ENCODE measurements at places on chromosomes 11 and 22.

DNA sequence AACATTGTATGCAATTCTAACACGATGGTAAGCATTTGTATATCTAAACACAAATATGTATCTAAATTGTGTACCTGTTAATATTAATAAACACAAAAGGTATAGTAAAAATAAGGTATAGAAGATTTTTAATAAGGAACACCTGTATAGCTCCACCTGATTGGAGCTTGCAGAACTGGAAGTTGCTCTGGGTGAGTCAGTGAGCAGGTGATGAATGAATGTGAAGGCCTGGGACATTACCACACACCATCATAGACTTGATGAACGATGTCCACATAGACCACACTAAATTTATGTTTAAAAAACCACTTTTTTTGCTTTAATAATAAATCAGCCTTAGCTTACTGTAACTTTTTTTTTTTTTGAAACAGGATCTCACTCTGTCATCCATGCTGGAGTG lies 97.6 kb upstream of the CLMP start:
- DNase-seq, result no peak

DNA sequence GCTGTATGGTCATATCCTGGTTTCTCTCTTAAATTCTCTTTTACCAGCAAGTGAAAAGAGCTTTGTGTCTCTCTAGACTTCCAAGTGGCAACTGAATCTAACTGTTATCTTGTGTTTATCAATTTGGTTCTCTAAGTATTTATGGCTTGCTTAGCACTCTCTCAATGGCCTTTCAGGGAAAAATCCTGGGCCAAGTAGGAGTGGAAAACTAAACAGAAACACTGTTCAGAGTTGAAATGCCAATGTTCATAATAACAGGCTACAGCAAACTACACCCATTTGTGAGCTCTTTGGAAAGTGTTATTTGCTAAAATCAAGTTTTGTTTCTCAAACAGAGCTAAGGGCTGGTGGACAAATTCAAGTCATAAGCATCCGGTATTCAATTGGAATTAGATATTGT lies 10.1 kb downstream of the MMP12 start:
- DNase-seq, result no peak

- DNase-seq, result no peak
Observed at GRCh38 chr22:38097557-38098409, 12.7 kb downstream of the BAIAP2L2 start.

GRCh38 chr11:76493626-76494539 lies 49.1 kb downstream of the EMSY start:
- DNase-seq, result no peak

DNA sequence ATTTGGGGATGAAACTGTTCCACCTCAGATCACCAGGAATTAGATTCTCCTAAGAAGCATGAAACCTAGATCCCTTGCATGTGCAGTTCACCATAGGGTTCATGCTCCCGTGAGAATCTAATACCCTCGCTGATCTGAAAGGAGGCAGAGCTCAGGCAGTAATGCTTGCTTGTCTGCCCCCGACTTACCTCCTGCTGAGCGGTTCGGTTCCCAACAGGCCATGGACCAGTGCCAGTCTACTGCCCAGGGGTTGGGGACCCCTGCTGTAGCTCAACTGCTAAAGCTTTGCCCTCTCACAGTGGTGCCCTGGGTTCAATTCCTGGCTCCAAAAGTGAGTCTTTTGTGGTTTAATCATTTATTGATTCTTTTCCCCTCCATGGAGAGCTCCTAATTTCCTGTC lies 3.4 kb downstream of the JAML start:
- no peak for DNase-seq

- no peak for DNase-seq
Observed at GRCh38 chr11:57421805-57422204, 5.1 kb downstream of the SLC43A3 start.
